ENCODE measurements at places on chromosomes 6 and 20. TPM values are rescaled to one million over a fixed set of nuclear protein-coding genes. Genes with fewer than 3 reads are reported as not detected.

Gene LTB
- not detected for total RNA-seq

Gene SLC22A23
- 0.72 TPM for total RNA-seq

Gene STMND1
- not detected for total RNA-seq

Gene SF3B5
- total RNA-seq: 311 TPM

Gene CCM2L
- total RNA-seq: not detected

Gene FABP7
- 1.4 TPM for total RNA-seq

Gene AIG1
- 115 TPM for total RNA-seq

Gene TSBP1
- total RNA-seq: not detected

Gene HLA-DQB1
- not detected for total RNA-seq

Gene ABHD16B
- not detected for total RNA-seq

Gene ATP9A
- 18.7 TPM for total RNA-seq

Gene HLA-DQA1
- total RNA-seq: not detected

Gene HEY2
- total RNA-seq: 0.36 TPM

Gene TTBK1
- total RNA-seq: not detected

Gene AKAP7
- total RNA-seq: 8.8 TPM

Gene THEMIS
- total RNA-seq: not detected

Gene C20orf204
- total RNA-seq: 1.7 TPM

Gene TAAR2
- not detected for total RNA-seq

Gene MYB
- total RNA-seq: 0.12 TPM

Gene CLIC1
- 1,552 TPM for total RNA-seq

Gene VGLL2
- total RNA-seq: not detected

Gene HRH3
- total RNA-seq: not detected

Gene PDYN
- not detected for total RNA-seq

Gene LPA
- not detected for total RNA-seq

Gene TCF21
- total RNA-seq: not detected

Gene GSTA3
- not detected for total RNA-seq

Gene SGK2
- not detected for total RNA-seq

Gene ID1
- total RNA-seq: 437 TPM

Gene GCNT2
- 6.2 TPM for total RNA-seq

Gene EIF2S2
- 159 TPM for total RNA-seq

Gene LRRC1
- total RNA-seq: 0.96 TPM

Gene OPN5
- total RNA-seq: not detected

Gene LCA5
- total RNA-seq: 5.4 TPM

Gene GPR63
- total RNA-seq: 0.29 TPM

Gene MYH7B
- total RNA-seq: not detected

Gene MYBL2
- total RNA-seq: 53.1 TPM

Gene HELZ2
- total RNA-seq: 23.4 TPM

Gene TMEM244
- total RNA-seq: 2.5 TPM

Gene ELOVL4
- total RNA-seq: 1.7 TPM

Data from RPMI7951 (cell line).